CD4-positive, alpha-beta T cell treated with Interleukin-21 for 1 hour (primary cell): ENCODE measurements at places on chromosomes 4 and X.

DNA sequence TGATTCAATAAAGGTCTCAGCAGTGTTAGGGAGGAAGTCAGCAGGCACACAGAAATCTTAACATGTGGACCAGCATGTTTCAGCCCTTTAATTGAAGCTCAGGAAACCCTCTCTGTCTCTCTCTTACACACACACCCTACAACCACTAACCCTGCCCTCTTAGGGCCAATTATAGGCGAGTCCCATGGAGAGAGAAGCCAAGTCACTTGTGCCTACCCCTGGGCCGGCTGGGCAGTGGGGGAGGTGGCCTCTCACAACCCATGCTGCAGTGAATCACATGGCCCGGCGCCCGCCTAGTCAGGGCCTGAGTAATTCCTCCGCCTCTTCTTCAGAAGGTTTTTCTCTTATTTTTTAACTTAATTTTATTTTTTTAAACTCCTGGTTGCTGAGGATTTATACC is 3.7 kb downstream of the FGD1 start:
- no peak for DNase-seq

DNA sequence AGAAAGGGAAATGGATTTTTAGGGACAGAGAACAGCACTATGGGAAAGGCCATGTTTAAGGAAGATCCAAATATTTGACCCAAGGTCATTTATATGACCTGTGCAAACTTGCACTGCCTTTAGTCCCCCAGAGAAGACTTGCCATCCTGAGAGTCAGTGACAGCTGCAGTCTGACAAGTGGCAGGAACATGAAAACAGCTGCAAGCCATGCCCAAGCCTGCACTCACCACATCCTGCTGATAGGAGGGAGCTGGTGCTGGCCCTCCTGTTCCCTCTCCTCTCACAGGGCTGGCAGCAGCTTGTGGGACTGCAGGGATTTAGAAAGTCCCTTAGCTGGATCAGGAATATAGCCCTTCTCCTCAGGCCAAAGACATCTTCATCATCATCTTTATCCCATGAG is 187.7 kb downstream of the RAP1GDS1 start:
- peak; percentile 20 for DNase-seq

GRCh38 chr4:182878633-182879495 is 38.3 kb downstream of the DCTD start:
- no peak for DNase-seq

- no peak for DNase-seq
These were observed 715.8 kb downstream of the CCSER1 start for GRCh38 chr4:90842960-90843359.
